Stimulated activated CD8-positive, alpha-beta memory T cell treated with anti-CD3 and anti-CD28 coated beads, Interleukin-12 subunit alpha, Interleukin-12 subunit beta, amount 100 ng/mL, for 4 hours (primary cell): ENCODE measurements at places on chromosomes 16 and 17.

GRCh38 chr16:5874899-5875298, 777.3 kb upstream of the EEF2KMT start:
- DNase-seq = no peak

GRCh38 chr17:81884968-81885367, 6.4 kb downstream of the ALYREF start:
- no peak for DNase-seq

- no peak for DNase-seq
These were observed 112.1 kb upstream of the MYOCD start for GRCh38 chr17:12553625-12554024.

- DNase-seq = no peak
These were observed 116.7 kb upstream of the CES5A start for GRCh38 chr16:55991843-55992242.

DNA sequence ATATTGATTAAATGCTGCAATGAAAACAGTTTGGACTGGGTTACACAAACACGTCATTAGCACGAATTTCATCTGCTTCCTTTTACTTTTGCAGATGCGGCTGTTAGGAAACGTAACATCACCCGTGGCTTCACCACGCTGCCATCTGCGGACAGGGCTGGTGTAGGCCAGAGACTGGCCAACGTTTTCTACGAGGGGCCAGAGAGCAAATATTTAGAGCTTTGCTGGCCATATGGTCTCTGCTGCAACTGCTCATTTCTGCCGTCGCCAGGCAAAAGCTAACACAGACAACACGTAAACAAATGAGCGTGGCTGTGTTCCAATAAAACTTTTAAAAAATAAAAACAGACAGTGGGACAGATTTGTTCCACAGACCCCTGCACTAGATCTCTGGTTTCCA, 96.6 kb downstream of the ENGASE start:
- no peak for DNase-seq

DNA sequence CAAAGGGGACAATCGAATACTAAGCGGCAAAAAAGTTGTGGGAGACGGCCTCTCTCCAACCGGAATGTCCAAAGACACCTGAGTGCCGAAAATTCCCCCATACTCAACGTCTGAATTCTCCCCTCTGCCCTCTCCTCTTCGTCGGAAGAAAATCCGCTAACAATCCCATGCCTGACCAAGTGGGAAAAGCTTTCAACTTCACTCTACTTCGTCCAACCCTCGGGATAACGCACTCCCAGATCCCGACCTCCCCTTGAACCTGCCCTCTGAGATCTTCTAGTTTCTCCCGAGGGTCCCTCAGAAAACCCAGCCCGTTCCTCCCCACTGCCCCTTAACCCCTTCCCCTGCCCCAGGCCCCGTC, 961 bp downstream of the AMFR start:
- DNase-seq = no peak

GRCh38 chr16:1310832-1311200, 1.4 kb downstream of the UBE2I start:
- no peak for DNase-seq
